Left lobe of liver (tissue), 2 donors: ENCODE measurements at places on chromosomes 1 and 21. TPM values are rescaled to one million over a fixed set of nuclear protein-coding genes. Genes with fewer than 3 reads are reported as not detected.

The NTPCR gene
- total RNA-seq = 18.5 TPM

The ADAMTS1 gene
- total RNA-seq = 3.3 TPM

The SHE gene
- 5.4 TPM for total RNA-seq

The ADCY10 gene
- total RNA-seq = 5.5 TPM

The RSBN1 gene
- total RNA-seq = 5.7 TPM

The CRP gene
- 3,370 TPM for total RNA-seq

The CYP2J2 gene
- total RNA-seq = 61.9 TPM
